ENCODE measurements at places on chromosomes 2 and 18.
A peak's percentile ranks its signal among the peaks of the same experiment; 100 is the strongest.

- DNase-seq: no peak
Observed at GRCh38 chr2:64114912-64115277, 29.3 kb downstream of the PELI1 start.

DNA sequence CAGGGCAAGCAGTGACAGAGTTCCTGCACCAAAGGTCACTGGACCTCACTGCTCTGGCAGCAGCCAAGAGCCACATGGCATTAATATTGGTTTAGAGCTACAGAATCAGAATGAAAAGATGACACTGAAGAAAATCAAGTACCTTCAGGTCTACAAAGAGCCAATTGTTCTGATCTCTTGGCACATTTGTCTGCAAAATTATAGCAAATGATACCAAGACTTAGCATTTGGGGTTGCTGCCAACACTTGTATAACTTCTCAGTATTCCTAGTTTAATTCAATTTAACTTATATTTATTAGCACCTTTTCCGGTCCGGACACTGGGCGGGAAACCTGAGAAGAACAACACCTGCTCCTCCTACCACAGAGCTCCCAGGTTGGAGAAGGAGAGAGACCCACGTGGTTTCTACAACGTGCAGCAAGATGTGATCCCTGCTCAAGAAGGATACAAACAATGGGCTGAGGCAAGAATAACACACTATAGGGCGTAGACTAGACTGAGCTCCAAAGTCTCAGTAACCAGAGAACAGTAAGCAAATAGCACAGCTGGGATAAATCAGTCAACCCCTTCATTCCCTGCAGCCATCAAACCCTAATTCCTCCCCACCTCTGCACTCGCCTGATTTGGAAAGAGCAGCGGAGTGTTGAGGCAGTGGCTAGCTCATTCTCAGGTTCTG lies 2.4 kb downstream of the LRRC30 start:
- DNase-seq: no peak

DNA sequence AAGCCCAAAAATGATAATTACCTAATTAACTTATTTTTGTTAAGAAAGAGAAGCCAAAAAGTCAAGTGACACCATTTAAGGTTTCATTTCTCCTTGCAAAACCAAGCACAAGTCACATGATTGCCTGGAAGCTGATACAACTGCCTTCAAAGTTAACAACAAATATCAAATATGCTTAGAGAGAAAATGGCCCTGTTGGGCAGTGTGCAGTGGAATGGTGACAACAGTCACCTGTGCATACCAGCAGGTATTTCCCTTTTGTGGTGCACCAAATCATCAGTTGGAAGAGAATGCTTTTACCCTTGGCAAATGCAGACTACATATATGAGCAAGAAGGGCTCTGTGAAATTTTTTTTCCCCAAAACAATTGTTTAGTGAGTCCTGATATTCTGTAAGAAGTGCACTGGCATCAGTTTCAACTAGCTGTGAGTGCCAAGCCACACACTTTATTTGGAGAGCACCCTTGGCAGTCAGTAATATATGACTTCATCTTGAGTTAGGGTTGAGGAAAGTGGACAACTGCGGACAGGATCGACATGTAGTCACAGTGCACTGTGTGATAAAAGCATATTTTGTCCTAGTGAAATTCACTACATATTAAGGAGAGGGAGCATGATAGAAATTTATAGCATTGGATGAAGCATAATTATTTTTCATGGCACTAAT lies 74.9 kb upstream of the DOCK10 start:
- DNase-seq: no peak

DNA sequence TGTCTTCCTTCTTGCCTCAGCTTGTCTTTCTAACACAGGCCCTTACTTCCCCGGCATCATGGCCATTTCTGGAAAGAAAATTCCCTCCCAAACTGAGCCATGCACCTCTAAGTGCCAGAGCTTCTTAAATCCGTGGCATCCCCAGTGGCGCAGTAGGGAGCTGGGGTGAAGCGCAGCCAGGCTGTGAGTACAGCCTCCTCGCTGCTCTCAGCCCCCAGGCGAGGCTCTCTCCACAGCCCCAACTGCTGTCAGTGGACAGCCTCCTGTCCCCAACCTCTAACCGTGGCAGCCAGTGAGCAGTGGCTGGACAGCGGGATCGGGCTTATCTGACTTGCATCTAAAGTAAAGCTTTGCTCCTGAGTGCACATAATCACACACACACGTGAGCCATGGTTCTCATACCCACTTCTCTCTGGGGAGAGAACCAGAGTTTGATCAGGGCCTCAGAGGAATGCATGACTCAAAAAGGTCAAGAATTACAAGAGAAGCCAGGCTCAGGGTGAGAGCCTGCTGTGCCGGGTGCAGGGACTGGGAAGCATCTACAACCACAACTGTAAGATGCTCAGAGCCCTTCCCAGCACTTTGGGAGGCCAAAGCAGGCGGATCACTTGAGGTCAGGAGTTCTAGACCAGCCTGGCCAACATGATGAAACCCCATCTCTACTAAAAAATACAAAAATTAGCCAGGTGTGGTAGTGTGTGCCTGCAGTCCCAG lies 50.7 kb downstream of the SFXN5 start:
- DNase-seq: no peak

GRCh38 chr2:54675738-54676137 lies 47.7 kb upstream of the EML6 start:
- no peak for DNase-seq

DNA sequence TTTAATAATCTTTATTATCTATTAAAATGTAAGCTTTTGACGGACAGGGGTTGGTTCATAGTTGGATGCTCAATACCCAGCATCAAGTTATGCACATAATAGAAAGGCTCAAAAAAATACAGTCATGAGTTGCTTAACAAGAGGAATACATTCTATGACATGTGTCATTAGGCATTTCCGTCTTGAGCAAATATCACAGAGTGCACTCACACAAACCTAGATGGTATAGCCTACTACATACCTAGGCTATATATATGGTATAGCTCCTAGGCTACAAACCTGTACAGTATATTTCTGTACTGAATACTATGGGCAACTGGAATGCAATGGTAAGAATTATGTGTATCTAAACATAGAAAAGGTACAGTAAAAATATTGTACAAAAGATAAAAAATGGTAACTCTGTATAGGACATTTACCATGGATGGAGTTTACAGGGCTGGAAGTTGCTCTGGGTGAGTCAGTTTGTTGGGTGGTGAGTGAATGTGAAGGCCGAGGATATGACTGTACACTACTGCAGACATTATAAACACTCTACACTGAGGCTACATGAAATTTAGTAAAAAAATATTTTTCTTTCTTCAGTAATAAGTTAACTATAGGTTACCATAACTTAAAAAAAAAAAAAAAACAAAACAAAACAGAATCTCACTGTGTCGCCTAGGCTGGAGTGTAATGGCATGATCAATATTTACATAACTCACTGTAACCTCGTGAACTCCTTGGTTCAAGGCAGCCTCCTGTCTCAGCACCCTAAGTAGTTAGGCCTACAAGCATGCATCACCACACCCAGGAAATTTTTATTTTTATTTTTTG lies 201.2 kb downstream of the NBAS start:
- no peak for DNase-seq

DNA sequence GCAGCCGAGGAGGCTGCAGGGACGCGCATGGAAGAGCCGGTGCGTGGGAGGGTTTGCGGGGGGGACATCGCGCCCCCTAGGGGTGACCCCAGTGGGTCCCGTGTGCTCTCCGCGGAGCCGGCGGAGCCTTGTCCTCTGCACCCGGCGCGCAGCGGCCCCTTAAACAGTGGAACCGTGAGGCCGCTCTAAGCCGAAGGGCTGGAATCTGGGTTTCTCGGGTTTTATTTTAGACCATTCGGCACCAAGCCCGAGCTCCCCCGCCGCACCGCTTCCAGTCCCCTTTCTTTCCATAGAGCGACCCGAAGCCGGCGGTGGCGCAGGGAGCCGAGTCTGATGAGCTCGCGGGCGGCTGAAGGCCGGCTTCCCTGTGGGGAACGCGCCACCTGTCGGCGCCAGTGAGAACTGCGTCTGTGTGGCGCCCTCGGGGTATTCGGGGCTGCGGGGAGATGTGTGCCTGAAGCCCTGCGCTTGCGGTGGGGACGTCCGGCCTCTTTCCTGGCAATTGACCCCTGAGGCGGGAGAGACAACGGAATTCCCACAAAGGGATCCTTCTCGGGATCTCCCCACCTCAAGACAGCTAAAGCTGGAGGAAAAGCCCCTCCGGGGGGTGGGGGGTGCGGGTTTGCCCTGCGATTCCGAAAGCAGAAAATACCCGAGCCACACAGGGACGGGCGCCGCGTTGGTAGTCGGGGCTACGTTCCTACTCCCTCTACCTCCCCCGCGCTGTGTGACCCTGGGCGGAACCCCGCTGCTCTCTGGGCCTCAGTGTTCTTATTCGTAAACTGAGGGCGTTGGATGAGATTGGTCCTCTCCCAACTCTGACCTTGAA lies 8.2 kb upstream of the EN1 start:
- peak; percentile 74 for DNase-seq

- no peak for DNase-seq
Observed at GRCh38 chr2:66547887-66548286, 113.0 kb downstream of the MEIS1 start.

GRCh38 chr18:13611601-13612195 lies 114.7 kb downstream of the FAM210A start:
- no peak for DNase-seq

- DNase-seq: no peak
Observed at GRCh38 chr2:88580088-88580487, 47.2 kb downstream of the EIF2AK3 start.

- DNase-seq: no peak
Observed at GRCh38 chr2:51424418-51424817, 392.5 kb upstream of the NRXN1 start.

DNA sequence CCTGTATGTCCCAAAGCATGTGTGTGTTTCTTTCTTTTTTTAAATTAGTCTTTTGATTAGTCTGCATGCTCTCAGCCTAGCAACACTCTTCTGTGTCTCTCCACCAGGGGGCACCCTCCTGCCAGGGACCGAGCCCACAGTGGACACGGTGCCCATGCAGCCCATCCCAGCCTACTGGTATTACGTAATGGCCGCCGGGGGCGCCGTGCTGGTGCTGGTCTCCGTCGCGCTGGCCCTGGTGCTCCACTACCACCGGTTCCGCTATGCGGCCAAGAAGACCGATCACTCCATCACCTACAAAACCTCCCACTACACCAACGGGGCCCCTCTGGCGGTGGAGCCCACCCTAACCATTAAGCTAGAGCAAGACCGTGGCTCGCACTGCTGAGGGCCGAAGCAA lies 93.8 kb downstream of the NRP2 start:
- no peak for DNase-seq

DNA sequence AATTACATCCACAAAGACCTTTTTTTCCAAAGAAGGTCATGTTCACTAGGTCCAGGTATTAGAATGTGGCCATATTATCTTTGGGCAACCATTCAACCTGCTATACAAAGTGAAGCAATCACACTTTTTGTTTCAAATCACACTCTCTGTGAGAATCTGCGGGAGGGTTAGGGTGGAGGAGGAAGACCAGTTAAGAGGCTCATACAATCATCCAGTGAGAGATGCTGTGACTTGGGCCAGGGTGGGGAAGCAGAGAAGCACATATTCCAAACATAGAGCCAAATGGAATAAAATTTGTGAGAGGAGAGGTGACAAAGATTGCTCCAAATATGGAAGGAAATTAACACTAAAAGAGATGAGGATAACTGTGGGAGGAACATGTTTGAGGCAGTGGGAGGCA lies 351.6 kb downstream of the CYRIA start:
- no peak for DNase-seq

- DNase-seq: no peak
Observed at GRCh38 chr18:60667016-60667415, 294.4 kb upstream of the MC4R start.

- no peak for DNase-seq
Observed at GRCh38 chr2:217870528-217871011, 132.2 kb downstream of the TNS1 start.

- DNase-seq: no peak
Observed at GRCh38 chr18:42936289-42936688, 179.2 kb downstream of the RIT2 start.

- no peak for DNase-seq
Observed at GRCh38 chr2:234747833-234748559, 203.8 kb upstream of the SH3BP4 start.

DNA sequence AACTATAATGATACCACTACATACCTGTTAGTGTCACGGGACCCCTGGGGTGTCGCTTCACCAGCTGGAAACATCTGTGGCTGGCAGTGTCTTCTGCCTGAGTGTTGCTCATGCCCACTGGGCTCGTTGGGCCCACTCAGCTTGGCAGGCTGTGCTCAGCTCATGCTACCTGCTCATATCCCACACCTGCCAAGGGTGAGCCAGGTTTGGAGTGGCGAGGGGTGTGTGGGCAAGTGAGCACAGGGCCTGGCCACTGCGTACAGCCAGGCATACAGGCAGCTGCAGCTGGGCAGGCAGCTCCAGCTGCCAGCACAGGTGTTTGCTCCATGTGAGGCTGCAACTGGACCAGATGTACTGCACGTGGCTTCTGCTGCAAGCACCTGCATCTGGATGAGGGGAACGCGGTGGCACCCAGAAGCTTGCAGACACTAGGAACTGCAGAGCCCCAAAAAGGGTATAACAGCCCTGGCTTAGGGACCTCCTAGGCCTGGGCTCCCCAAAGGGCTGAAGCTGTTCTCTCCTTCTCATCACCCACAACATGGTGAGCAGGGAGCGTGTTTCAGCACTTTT lies 70.1 kb downstream of the SUCLG1 start:
- no peak for DNase-seq

- DNase-seq: peak; percentile 50
Observed at GRCh38 chr2:192978395-192978794, 783.7 kb upstream of the TMEFF2 start.

GRCh38 chr2:10059552-10060335 lies 16.4 kb downstream of the KLF11 start:
- no peak for DNase-seq

DNA sequence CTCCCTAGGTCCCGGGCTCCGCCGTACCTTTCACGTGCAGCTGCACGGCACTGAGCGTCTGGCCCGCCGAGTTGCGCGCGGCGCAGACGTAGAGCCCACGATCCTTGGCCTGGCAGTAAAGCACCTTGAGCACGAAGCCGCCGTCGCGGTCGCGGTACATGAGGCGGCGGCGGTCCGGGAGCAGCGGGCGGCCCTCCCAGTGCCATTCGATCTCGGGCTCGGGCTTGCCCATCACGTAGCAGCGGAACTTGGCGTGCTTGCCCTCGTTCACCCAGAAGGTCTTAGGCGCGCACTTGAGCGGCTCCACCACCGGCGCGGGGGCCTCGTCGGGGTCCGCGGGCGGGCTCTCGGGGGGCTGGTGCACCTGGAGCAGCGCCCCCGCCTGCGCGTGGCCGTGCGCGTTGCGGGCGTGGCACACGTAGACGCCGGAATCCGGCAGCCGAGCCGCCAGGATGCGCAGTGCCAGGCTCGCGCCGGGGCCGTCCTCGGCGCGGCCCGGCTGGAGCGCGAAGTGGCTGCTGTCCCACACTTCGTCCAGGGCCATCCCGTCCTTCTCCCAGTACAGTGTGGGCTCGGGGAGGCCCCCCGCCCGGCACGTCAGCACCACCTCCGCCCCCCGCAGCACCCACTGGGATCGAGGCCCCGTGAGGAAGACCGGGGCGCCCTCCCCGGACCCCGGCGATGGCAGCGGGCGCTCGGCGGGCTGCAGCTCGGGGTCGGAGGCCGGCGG lies 980 bp downstream of the OBSL1 start:
- peak; percentile 60 for DNase-seq

Data from NCI-H2081 (cell line).